HCT116 (cell line): ENCODE measurements at places on chromosomes 16 and 17. TPM values are rescaled to one million over a fixed set of nuclear protein-coding genes. Genes with fewer than 3 reads are reported as not detected.

KRT15 gene
- 37.1 TPM for total RNA-seq

CACNB1 gene
- 13.0 TPM for total RNA-seq

- DNase-seq = no peak
- H3K27ac ChIP-seq = no peak overlapping the region
- H3K36me3 ChIP-seq = 0 out of 2 replicates have a peak, but pooled peaks cover 5% of the 10 kb centered on the region
- H3K4me1 ChIP-seq = no peaks in the 10 kb centered on the region
- no peak overlapping the region for H3K4me3 ChIP-seq
Measured at GRCh38 chr17:30426292-30426691, 47.6 kb downstream of the CPD start.

- no peaks in the 10 kb centered on the region for H3K4me1 ChIP-seq
- peaks cover 8% of the 10 kb centered on the region; the same call in 1 of the 2 replicates for H3K27me3 ChIP-seq
- H3K36me3 ChIP-seq = no peaks in the 10 kb centered on the region
- H3K4me3 ChIP-seq = no peak overlapping the region
Measured at GRCh38 chr16:16828913-16829398, 450.0 kb downstream of the NPIPA7 start.

DNA sequence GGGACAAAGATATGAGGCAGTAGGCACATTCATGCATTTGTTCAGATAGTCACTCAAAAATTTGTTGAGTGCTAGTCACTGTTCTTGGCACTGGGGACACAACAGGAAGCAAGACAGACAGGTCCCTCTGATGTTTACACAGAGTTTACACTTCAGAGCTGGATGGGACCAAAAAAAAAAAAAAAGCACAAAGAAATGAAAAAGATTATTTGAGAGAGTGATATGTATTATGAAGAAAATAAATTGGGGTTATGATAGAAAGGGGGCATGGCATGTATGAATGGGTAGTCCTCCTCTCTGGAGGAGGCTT is 3.5 kb upstream of the YPEL2 start:
- no peak overlapping the region for H3K27ac ChIP-seq
- H3K36me3 ChIP-seq = no peaks in the 10 kb centered on the region
- H3K4me1 ChIP-seq = peaks cover 27% of the 10 kb centered on the region
- no peak for DNase-seq
- H3K4me3 ChIP-seq = no peak overlapping the region
- H3K27me3 ChIP-seq = peaks cover 8% of the 10 kb centered on the region

PLXDC1 gene
- 1.8 TPM for total RNA-seq

- no peaks in the 10 kb centered on the region for H3K4me1 ChIP-seq
- H3K27ac ChIP-seq = no peak overlapping the region
- no peaks in the 10 kb centered on the region for H3K27me3 ChIP-seq
- DNase-seq = no peak
- H3K36me3 ChIP-seq = no peaks in the 10 kb centered on the region
Measured at GRCh38 chr17:75301049-75301448, 11.8 kb upstream of the SLC25A19 start.

- peaks cover 10% of the 10 kb centered on the region for H3K4me1 ChIP-seq
- no peaks in the 10 kb centered on the region for H3K27me3 ChIP-seq
- no peak overlapping the region for H3K27ac ChIP-seq
- no peak for DNase-seq
- H3K36me3 ChIP-seq = no peaks in the 10 kb centered on the region
Measured at GRCh38 chr16:31410082-31410481, 16.9 kb downstream of the ITGAD start.

JPH3 gene
- 0.10 TPM for total RNA-seq

DNA sequence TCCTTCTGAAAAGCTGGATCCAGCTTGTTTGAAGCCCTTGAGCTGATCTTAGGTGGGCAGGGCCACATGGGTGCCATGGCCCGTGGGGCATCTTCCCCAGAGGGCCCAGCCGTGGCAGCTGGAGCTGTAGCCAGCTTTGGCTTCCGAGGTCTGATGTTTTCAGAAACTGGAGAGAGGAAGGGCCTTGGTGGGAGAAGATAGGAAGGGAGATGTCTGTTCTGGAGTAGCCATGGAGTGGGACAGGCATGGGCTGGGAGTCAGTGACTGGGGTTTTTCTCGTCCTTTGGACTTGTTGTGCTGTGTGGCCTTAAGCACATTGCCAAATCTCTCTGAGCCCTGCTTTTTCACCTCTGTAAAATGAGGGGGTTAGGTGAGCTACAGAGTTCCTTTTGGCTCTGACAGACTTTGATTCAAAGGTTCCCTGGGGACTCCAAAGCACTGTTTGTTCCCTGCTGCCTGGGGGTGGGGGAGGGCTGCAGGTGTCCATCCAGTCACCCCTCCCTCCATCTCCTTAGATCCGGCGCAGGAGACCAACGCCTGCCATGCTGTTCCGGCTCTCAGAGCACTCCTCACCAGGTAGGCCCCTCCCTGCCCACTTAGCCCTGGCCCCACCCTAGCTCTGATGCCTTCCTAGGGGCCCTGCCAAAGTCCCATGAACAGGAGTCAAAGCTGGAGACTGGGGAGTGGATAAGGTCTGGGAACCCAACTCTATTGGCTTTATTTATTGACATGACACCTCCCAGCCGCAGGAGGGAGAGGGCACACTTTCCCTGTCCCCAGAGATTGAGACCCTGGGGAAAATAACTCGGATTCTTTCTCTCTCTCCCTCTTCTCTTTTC is 2.1 kb downstream of the PPP1R1B start:
- no peaks in the 10 kb centered on the region for H3K36me3 ChIP-seq
- H3K4me3 ChIP-seq = no peak overlapping the region
- no peak overlapping the region for H3K27ac ChIP-seq
- H3K27me3 ChIP-seq = no peaks in the 10 kb centered on the region
- peaks cover 32% of the 10 kb centered on the region for H3K4me1 ChIP-seq

TAC4 gene
- not detected for total RNA-seq

NOXO1 gene
- total RNA-seq = 10.0 TPM
